ENCODE measurements at places on chromosomes 6 and 20. TPM values are rescaled to one million over a fixed set of nuclear protein-coding genes. Genes with fewer than 3 reads are reported as not detected.

Gene PAK5
- total RNA-seq: not detected

Gene C6orf118
- not detected for total RNA-seq

- DNase-seq: no peak
These were observed 173.0 kb upstream of the TSHZ2 start for GRCh38 chr20:52799130-52799529.

DNA sequence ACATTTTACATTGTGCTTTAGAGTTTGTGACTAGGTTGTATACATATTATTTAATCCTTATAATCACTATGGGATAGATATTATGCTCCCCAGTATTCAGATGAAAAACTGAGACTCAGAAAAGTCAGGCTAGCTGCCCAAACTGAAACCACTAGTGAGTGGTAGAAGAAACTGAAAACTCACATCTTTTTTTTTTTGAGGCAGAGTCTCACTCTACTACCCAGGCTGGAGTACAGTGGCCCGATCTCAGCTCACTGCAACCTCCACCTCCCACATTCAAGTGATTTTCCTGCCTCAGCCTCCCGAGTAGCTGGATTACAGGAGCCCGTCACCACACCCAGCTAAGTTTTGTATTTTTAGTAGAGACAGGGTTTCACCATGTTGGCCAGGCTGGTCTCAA is 22.2 kb downstream of the RNF24 start:
- no peak for DNase-seq

- no peak for DNase-seq
These were observed 98.8 kb downstream of the SOD2 start for GRCh38 chr6:159594106-159594749.

DNA sequence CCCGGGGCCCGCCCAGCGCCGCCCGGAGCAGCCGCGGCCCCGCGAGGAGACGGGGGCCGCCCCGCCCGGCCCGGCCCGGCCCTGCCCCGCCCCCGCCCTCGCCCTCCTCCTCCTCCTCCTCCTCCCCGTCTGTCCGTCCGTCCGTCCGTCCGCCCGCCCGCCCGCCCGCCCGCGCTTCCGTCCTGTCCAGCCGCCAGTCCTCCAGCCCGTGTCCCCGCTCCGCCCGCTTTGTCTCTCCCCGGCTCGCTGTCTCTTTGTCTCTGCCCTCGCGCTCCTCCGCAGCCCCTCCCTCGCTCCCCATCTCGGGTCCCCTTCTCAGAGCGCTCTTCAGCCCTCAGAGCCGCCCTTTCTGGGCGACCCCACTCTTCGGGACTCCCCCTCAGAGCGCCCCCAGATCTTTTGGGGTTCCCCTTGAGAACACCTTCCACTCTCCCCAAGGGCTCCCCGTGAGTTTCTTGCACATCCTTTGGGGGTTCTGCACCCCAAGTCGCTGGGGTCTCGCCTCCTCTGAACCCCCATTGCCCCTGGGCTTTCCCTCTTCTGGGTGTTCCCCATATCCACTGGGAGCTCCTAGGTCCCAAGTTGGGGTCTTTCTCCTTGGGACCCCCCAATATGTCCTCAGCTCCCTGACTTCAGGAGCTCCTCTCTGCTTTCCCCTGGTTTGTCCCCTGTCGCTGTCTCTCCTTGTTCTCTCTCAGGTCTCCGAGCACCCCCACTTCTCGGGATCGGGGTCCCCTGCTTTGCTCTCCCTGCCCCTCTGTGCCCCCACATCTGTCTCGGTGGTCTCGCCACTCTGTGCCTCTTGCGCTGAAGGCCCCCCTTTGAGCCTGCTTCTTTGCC is 79.5 kb upstream of the MYL9 start:
- DNase-seq: peak; percentile 20

DNA sequence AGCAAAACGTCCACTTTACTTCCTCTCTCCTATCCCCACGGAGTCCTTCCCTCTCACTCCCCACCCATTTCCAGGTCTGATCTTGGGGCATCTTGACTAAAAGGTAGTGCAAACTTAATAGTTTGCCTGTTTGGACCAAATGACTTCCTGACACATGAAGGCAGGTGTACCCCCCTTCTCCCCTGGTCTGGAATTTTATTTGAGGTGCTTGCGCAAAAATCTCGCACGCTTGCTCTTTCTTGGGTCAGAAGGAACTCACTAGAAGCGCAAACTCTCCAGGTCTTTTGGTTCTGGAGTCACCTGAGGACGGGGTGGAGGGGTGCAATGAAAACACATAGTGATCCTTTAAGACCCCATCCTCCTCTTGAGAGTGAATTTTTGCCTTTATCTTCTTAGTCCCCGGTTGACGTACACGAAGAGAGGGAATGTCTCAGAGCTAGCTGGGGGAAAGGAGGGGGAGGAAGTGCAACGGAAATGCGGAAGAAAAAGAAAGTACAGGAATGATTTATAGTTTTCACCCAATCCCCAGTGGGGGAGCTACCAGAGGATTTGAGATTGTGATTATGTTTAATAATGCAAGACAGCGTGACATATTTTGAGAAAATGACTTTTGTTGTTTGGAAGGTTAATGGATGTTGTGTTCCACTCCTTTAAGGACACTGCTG is 4.9 kb downstream of the ADGRB3 start:
- no peak for DNase-seq

- no peak for DNase-seq
These were observed 4.2 kb downstream of the PIGT start for GRCh38 chr20:45420125-45420524.
